ENCODE measurements at places on chromosomes 6 and 20.
A peak's percentile ranks its signal among the peaks of the same experiment; 100 is the strongest.

DNA sequence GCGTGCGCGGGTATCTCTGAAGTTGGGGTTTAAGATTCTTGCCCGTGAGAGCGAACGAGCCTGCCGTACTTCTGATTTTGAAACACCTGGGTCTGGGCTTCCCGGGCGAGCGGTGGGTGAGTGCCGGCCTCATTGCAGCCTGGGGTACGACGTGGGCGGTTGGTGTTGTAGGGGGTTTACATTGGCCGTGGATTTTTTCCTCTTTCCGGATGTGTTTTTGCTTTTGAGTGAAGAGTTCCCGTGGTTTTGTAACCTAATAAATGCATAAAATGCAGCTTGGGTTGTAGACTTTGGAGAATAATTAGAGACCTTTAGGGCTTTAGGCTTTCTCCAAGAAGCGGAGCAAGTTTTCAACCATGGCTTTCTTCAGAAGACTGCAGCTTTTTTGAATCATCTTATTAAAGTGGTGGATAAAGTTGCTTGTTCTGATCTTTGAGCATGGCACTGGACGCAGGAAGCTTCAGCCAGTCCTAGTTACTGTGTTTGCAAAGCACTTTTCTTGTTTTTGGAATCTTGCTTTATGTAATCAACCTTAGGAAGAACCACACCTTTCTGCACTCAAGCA, 314 bp downstream of the FARS2 start:
- no peak for DNase-seq

DNA sequence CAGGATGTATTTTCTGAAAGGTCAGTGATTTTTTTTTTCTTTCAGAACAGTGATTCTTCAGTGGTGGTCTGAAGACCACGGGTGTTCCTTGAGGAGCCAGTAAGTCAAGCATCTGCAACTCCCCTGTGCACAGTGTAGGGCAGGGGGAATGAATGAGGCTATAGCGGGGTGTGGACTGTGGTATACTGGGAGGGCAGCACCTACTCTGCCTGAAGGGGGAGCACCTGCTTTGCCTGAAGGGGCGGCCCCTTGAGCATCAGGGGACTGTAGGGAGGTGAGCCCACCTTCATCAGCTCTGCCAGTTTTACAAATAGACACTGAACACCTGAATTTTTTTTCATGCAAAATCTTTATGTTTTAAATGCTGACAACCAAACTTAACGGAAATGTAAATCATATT, 77.5 kb upstream of the RIPOR2 start:
- no peak for DNase-seq

DNA sequence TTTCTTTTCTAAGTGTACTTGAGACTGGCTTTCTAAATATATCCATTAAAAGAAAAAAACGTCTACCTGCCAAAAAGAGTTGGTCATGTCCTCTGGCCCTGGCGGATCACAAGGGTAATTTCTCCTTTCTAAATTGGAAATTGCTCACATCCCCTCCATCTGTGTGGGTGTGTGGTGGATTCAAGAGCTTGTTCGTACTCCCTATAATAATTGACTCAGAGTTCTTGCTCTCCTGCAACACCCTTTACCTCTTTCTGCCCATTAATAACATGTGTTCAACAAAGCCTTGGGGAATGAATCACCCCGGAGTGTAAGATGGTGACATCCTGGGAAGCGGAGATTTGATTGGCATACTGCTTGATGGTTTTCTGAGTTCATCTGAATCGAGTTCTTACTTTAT, 263.8 kb downstream of the ALDH8A1 start:
- no peak for DNase-seq

DNA sequence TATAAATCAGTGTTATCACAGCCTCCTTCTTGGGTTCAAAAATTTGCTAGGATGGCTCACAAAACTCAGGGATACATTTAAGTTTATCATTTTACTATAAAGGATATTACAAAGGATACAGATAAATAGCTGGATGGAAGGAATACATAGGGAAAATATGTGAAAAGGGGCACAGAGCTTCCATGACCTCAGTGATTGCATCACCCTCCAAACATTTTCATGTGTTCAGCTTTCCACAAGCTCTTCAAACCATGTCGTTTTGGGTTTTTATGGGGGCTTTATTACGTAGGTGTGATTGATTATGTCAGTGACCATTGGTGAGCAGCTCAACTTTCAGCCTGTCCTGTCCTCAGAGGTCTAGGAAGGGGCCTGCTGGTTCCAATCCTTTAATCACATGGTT, 68.0 kb downstream of the CYB5R4 start:
- DNase-seq = no peak

GRCh38 chr6:71460933-71461332, 172.3 kb downstream of the OGFRL1 start:
- DNase-seq = no peak

- DNase-seq = peak; percentile 4
Observed at GRCh38 chr20:34549291-34549928, 9.1 kb upstream of the MAP1LC3A start.

DNA sequence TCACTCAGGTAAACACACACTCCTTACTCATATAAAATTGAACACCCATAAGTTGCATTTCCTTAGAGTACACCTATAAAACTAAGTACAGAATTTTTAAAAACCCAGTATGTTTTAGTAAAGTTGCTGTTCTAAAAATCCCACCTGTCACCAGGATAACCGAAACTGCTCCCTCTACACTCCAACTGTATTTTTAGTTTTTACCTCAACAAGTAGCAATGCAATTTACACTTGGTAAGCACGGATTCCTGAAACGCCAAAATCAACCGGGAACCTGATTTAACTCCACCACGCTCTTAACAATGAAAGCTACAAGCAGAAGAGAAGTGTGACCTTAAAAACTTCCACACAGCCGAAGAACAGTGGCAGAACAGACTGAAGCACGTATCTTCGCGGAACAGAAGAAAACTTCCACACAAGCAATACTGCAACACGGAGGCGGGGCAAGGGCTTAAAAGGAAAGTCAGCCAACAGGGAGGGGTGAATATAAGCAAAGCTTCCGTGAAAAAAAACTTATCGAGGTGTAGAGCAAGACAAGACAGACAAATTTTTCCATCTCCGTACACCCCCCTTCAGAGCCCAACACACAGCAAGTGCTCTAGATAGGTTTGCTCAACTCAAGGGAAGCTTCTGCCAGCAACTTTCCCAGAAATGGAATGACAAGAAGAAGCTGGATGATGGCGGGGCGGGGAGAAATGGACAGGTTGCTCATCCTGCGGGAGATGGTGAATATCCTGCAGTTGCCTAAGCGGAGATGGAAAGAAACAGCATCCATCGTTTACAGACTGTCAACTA, 1.4 kb downstream of the STAU1 start:
- DNase-seq = peak; percentile 66

DNA sequence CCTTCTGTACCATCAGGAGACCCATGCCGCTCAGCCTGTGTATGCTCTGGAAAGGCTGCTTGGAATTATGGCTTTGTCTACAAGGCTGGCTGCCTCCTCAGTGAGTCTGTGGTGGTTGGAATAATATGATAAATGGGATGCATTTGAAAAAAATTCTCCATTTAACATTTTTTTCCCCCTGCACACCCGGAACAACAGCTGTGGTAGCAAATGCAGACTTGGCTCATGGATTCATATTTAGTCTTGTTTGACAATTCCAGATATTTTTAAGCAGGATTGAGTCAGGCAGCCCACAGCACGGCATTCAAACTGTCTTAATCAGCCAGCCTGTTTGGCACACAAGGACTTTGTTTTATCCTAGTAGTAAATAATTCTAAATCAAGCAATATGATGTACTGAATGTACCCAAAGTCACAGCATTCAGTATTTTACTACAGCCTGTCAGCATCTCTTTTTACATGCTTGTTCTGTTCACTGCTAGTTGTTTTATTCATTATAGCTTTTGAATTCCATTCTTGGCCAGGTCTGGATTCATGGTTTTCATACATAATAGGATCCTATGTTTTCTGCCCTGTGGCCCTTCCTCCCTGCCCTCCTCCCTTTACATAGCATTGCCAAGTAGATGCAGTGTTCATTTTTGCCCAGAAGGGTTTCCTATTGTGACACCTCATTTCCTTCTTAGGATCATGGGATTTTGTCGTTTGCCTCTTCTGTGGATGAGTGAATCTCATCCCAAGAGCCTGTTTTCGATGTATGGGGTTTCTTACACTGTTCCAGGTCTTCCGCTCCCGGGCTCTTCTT, 68.1 kb downstream of the LRRC1 start:
- no peak for DNase-seq

DNA sequence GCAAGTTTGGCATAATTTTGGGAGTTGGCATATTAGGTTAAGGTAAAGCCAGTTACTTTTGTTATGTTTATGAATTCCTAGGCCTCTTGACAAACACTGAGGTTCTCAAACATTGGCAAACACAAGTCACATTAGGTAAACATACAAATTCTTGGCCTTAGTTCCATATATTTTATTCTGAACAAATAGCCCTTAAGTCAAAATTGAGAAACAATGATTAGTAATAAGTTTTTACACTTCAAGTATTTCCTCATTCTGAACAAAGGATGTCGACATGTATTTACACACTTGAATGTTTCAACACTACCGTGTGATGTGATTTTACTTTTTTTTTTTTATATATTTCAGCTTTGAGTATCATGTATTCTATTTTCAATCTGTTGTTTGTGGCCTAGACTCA, 3.8 kb upstream of the ECHDC1 start:
- no peak for DNase-seq

GRCh38 chr20:25544734-25545133, 40.6 kb downstream of the NINL start:
- DNase-seq = no peak

DNA sequence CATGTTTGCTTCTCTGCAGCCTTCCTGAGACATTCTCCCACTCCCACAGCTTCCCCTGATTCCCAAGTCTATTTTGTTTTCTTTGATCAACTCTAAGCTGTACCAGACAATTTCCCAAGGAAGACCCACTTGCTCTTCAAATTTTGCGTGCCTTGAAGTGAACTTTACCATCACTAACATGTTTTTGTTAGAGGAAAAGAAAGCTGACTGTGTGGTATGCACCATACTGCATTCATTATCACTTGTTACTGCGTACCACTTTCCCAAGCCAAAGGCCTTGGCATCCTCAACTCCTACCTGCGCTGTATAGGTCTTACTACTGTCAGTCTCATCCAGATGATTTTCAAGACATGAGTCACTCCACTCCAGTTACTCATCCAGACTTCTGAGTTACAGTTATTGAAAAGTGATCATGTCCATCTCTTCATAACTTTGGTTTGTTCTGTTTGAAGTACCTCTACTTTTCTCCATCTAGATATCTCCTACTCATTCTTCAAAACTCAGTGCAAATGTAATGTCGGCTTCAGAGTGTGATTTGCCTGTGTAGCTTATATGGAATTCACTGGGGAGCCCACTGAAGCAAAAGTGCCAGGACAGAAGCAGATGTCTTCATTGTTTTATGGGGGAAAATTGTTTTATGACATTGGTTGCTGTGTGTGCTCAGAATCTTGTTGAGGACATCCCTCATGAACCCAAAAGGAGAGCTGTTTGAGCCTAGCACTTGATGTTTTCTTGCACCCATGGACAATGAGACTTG, 5.2 kb downstream of the RPS12 start:
- no peak for DNase-seq

DNA sequence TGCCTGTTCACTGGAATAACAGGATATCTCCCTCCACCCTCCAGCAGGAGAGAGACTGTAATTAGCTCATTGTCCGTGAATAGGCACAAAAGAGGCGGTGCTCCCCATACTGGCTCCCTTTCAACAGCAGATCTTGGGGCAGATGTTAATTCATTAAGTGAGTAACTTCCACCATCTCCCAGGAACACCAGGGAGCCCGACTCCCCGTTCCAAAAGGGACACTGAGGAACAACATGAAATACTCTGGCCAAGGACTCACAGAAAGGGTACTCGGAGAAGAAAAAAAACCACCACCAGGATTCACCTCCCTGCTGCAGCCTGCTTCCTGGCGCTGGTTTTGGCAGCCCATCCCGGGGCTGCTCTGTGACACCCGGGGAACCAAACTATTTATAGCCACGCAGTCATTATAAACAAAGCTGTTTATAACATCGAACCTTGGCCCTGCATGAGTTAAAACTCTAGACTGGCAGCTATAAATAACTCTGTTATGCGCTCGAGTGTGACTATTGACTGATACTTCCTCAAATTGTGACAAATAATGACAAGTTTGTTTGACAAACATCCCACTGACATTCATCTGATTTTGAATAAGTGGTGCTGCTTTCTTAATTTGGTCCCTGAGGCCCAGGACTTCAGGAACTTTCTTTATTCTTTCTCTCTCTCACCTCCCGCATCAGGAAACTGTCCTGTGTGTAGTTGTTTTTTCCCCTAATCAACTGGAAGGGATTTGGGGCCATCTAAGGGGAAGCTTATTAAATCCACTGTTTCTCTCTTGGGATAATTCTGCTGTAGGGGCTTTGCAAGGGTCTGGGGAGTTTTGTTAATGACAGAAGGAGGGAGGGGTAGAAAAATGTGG, 521.6 kb downstream of the CD83 start:
- peak; percentile 74 for DNase-seq

DNA sequence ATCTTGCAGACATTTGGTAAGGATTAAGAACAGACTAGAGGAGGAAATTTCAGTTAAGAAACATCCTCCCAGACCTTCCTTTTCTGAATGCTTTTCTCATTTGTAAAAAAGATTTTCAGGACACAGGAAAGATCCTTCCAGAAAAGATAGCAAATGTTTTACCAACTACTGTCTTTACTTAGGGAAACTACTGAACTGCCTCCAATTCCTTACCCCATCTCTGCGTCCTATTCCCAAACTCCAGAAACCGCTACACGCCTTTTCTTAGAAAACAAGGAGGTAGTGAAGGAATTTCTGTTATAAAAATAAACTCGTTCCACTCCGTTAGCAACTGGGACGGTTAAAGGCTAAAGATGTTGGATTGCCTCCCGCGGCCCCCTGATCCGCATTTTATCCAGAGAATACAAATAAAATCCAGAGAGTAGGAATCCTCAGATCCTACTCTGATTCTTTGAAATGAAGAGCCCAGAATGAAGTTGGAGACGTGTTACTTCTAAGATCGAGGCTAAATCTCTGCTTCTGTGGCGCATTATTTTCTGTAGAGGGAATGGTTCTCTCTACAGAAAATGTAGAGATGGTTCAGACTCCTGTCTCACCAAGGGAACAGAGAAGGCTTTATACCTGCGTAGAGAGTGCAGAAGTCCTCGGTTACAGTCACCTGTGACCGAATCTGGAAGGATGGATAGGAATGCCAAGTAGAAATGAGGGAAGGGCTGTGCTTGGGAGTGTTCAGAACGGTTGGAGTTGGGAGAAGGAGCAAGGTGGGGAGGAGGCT, 133.0 kb downstream of the GPX5 start:
- no peak for DNase-seq

DNA sequence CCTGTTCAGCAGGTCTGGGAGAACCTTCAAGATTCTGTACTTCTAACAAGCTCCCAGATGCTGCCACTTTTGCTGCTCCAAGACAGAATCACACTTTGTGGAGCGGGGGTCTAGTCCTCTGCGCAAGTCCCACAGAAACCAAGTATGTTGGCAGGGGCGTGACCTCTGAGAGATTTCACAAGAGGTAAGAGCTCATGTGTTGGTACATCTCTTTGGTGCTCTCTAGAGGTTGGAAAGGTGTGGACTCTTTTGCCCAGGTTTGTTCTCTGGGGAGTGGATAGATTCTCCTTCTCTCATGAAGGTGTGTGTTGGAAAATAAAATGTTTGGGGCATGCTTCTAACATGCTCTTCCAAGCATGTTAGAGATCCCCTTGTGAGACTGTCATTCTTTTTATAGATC, 340.9 kb upstream of the IRAK1BP1 start:
- no peak for DNase-seq

Measured in Right ventricle myocardium superior (tissue), 1 donor.